NCI-H1417 treated with DMSO at 0.1 percent for 48 hours (cell line): ENCODE measurements at places on chromosomes 7 and 10.
A peak's percentile ranks its signal among the peaks of the same experiment; 100 is the strongest.

DNA sequence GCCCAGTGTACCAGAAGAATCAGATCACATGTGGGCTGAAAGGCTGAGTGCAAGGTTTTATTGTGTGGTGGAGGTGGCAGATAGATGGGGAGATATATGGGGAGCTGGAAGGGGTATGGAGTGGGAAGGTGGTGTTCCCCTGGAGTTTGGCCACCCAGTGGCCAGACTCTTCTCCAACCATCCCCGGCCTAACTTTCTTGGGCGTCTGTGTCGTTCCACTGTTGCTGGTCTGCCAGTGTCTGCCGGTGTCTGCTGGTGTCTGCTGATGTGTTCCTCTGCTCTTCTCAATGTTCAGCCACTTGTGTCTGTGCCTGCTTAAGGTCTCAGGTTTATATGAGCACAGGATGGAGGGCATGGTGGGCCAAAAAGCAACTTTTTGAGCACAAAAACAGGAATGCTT is 78.4 kb upstream of the PALS2 start:
- no peak for DNase-seq

DNA sequence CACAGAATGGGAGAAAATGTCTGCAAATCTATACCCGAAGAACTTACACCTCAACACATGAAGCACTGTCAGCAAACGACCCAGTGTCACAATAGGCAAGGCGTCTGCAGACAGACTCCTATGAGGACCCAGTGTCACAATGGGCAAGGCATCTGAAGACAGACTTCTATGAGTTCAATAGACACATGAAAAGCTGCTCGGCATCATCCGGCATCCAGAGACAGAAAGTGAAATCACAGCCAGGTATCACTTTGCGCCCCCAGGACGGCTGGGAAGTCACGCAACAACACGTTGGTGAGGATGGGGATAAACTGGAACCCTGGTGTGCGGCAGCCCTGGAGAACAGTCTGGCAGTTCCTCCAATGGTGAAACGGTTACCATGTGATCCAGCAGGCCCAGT is 273.2 kb downstream of the ELFN1 start:
- DNase-seq, result no peak

- peak; percentile 9 for DNase-seq
Observed at GRCh38 chr7:48875045-48875916, 49.1 kb upstream of the CDC14C start.

DNA sequence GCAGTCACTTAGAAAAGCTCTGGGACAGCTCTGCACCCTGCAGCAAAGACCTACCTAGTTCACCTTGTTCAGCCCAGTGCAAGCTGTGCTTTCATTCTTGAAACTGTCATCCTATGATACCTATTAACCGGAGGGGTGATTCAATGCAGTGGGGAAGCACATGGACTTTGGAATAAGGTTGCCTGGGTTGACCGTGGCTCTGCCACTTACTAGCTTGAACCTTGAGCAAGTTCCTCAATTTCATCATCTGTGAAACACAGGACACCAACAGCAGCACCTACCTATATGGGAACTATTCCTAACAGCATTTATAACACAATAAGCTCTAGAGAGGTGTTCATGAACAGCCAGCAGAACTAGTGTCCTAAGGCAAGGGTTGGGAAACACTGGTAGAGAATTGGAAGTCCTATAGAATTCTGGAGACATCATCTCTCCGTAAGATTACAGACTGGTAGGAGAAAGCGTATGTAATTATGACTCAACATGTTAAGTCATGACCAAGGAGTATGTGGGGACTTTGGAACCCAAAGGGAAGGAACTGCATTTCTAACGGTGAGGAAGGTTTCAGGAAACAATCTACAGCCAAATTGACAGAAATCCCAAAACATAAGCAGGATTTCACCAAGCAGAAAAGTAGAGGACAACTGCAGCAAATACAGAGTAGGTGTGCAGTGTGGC is 270.0 kb downstream of the USP6NL start:
- no peak for DNase-seq

- no peak for DNase-seq
Observed at GRCh38 chr7:121798896-121799295, 74.1 kb upstream of the PTPRZ1 start.

GRCh38 chr10:21517134-21518031 is 8.1 kb downstream of the SKIDA1 start:
- no peak for DNase-seq

DNA sequence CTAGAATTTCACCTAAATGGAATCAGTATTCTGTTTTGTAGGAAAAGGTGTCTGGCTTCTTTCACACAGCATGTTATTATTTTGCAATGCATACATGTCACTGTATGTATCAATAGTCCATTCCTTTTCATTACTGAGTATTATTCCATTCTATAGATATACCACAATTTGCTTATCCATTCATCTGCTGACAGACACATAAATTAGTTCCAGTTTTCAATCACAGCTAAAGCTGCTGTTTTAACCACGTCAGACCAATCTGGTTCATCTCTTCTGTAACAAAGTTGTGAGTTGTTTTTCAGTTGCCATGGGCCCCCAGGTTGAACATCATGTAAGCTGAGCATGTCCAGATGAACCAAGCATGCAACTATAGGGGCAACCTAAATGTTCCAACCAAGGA is 282.1 kb upstream of the MKLN1 start:
- no peak for DNase-seq

- no peak for DNase-seq
Observed at GRCh38 chr10:84138478-84139125, 707 bp upstream of the GHITM start.

DNA sequence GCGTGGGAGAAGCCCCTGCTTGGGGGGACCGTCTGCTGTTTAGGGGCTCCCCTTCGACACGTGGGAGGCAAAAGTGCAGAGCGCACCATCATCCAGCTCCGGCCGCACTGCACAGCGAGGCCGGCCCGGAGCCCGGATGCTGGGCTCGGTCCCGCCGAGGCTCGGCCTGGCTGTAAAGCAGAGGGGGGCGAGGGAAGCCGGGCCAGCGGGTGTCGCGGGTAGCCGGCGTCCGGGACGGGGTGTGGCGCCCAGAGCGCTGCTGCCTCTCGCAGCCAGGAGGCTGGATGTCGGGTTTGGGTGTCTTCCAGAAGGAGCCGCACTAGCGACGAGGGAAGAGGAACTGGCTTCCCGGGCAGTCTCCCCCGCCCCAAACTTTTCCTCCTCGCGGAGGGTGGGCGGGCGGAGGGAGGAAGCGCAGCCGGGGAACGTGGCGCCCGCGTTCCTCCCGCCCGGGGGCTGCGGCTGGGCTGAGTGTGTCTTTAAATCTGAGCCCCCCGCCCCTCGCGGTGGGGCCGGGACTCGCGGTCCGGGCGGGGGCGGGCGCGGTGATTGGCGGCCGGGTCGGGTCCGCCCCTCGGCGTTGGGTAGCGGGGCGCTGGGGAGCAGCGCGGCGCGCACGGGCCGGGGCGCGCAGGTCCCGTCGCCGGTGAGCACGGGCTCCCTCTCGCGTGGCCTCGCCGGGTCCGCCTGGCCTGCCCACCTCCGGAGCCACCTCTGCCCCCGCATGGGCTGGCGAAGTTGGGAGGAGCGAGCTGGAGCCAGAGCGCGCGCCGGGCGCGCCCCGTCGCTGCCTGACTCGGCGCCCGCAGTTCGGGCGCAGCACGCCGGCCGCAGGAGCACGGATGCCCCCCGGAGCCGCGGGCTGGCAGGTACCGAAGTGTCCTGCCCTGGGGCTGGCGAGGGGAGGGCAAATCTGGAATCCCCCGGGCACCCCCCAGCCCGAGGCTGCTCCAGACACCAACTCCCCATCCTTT is at the start of gene PALD1:
Gene PALD1, plus strand, starts transcription at position 577 of the 974 bp plus-strand sequence. CDS start 47,185 bp downstream, outside the sequence.
- DNase-seq, result no peak

DNA sequence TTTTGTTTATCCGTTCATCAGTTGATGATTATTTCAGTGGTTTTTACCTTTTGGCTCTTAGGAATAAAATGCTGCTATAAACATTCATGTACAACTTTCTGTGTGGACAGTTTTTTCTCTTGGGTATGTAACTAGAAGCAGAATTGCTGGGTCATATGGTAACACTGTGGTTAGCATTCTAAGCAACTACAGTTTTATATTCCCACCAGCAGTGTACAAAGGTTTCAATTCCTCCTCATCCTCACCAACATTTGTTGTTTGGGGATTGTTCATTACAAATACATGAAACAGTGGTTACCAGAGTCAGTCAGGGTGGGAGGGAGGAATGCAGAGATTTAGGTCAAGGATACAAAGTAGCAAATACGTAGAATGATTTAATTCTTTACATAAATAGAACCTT is 97.0 kb downstream of the NPSR1 start:
- no peak for DNase-seq

DNA sequence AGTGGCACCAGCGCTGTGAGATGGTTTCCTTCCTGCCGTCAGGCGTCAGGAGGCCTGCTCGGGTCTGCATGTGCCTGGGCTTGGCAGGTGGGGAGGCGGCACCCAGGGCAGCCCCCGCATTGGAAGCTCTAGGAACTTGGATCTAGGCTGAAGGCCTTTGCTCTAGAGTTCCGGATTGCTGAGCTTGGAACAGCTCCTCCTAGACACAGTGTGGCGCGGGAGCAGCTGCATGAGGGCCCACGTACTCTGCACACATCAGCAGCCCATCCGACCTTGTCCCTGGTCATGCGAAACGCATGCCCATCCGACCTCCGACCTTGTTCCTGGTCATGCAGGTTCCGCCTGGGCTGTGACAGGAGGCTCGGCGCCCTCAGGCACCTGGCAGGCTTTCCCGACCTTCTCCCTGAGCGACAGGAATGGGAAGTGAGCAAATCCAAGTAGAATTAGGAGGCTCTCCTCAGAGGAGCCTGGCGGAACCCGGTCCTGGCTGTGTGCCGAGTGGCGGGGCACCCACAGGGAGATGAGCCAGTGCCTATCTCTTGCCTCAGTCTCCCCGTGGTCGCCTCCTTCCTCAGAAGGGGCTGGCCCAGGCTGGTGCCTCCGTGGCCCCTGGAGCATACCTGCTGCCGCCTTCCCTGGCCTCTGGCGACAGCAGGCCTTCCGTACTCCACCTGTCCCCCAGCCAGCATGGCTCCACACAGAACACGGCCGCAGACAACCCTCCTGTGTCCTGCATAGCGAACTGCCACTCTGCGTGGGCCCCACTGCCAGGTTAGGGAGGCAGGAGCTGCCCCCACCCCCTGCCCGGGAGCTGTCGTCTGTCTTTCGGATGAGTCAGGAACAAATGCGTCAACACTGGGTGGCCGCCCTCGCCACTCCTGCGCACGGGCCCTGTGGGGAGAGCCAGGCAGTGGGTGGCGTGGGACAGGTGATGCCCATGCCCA is 12.0 kb downstream of the GET4 start:
- no peak for DNase-seq

- no peak for DNase-seq
Observed at GRCh38 chr7:139776486-139777132, 1.2 kb downstream of the HIPK2 start.

DNA sequence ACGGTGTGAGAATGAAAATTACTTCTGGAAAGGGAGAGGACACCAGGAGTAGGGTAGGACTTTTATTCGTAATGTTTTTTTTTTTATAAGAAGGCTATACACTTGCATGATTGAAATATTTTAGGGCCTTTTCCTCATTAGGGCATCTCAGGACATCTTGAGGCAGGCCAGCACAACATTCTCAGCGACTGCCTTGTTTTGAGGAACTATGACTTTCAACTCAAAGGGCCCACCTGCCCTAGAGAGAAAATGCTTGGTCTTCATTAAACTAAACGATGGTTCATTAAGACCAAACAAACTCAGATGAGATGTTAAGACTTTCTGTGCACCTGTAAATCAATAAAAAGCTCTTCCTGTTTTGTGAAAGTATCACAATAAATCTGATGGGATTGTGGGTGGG is 11.3 kb downstream of the NOD1 start:
- no peak for DNase-seq

- no peak for DNase-seq
Observed at GRCh38 chr7:155261031-155261985, 36.4 kb upstream of the INSIG1 start.

- DNase-seq, result no peak
Observed at GRCh38 chr10:122302315-122302714, 31.2 kb downstream of the BTBD16 start.

GRCh38 chr10:88987243-88987725 is 3.3 kb upstream of the FAS start:
- DNase-seq, result no peak

DNA sequence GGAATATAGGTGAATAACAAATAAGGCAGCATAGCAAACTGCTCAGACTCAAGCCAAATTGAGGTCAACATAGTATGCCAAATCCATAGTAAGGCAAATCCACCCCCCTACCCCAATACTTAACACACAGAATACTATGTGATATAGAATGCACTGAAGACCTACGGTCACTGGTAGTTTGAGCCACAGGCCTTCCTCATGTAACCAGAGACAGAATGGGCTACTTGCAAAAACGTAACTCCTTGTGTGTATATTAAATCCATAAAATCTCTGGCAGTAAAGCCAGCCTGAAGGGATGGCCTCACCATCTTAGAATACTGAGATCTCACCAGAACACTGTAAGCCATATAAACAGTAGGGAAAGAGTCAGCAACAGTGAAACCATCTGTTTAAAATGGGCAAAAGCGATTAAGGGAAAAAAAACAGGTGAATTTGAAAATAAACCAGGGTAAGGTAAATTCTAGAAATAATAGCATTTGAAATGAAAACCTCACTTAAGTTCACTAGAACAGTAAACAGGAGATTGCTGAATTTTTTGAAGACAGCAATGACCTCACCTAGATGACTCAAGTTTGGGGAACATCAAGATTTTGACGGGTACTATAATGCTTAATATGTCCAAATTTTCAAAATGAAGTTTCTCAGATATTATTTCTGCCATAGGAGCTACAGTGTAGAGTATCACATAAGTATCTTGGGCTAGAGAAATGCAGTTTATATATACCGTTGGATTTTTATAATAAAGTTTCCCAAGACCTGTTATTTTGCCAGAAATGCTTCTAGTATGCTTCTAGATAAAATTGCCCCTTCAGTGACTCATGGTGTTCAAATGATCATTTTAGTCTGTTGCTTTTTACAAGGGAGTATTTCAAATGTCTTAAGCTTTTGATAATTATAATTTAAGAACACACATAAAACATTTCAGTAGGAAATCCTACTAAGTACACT is 13.9 kb downstream of the HNRNPA2B1 start:
- no peak for DNase-seq

DNA sequence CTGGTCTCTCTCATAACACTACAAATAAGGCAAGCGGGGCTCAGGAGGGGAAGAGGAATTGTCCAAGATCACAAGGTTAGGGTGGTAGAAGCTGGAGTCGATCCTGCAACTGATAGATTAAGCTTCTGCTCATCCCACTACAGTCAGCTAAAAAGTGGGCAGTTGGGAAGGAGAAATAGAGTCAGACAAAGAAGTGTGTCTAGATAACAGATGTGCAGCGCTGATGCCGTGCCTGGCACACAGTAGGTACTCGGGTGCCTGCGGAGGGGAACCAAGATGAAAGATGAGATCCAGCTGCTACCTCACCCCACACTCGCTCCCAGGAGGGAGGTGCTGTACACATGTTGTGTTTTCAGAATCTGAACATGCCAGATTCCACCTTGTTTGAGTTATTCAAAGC is 48.1 kb upstream of the TECTB start:
- DNase-seq, result no peak

- DNase-seq, result no peak
Observed at GRCh38 chr10:103069453-103070331, 123.4 kb downstream of the NT5C2 start.

GRCh38 chr7:101550641-101551541 is 78.2 kb downstream of the MYL10 start:
- DNase-seq, result no peak
